Mucosa of descending colon (tissue), 3 donors: ENCODE measurements at places on chromosomes 7 and 10. TPM values are rescaled to one million over a fixed set of nuclear protein-coding genes. Genes with fewer than 3 reads are reported as not detected.

GRCh38 chr7:23016345-23017253 is 2.7 kb upstream of the HYCC1 start:
- DNase-seq: no peak

- no peak for DNase-seq
Observed at GRCh38 chr7:155161690-155162089, 91.6 kb downstream of the HTR5A start.

UBE3C gene
- 68.0 TPM for total RNA-seq

KAZALD1 gene
- 20.0 TPM for total RNA-seq

DNA sequence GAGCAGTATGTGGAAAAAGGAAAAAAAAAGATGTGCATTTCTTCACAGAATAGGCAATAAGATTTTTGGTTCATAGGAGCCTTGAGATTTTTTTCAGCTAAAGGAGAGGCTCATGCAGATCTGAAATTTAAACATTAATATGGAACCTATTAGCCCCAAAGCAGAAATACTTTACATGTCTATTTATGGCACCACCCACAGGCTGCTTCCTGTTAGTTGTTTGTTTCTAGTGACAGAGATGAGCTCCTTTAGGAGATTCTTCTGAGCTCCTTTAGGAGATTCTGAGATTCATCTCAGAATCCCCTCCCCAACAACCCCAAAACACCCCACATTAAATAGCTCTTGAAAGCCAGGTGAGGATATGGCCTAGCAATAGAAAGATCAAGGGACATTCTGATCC is 27.9 kb upstream of the HPS1 start:
- no peak for DNase-seq

SORBS1 gene
- 699 TPM for total RNA-seq

DNA sequence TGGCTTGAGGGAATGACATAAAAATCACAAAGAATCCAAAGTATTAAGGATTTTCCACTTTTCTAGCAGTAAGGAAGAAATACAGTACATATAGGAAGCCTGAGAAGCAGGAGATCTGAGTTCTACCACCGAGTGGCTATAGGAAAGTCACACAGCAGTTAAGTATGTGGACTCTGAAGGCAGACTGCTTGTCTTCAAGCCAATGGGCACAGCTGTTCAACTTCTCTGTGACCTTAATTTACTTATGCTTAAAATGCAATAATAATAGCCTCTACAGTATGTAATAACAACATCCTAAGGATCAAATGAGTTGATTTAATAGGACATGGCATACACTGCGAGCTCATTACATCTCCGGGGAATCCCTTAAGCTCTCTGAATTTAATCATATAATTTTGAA is 68.0 kb downstream of the CTTNBP2 start:
- no peak for DNase-seq

DNA sequence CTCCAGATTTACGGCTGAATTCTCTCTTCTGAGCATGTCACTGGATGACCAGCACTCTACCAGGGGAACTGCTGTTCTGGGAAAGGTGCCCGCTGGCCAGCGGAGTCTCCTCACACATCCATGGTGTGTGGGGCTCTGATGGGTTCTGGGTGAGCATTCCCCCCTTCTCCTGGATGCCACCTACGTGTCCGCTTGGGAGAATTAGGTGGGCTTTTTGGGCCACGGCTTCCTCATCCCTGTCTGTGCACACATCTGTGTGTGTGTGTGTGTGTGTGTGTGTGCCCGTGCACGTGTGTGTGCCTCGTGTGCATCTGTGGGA is 163.0 kb downstream of the DNAJB6 start:
- DNase-seq: no peak

- DNase-seq: no peak
Observed at GRCh38 chr10:49286686-49287085, 12.3 kb upstream of the C10orf71 start.

DNA sequence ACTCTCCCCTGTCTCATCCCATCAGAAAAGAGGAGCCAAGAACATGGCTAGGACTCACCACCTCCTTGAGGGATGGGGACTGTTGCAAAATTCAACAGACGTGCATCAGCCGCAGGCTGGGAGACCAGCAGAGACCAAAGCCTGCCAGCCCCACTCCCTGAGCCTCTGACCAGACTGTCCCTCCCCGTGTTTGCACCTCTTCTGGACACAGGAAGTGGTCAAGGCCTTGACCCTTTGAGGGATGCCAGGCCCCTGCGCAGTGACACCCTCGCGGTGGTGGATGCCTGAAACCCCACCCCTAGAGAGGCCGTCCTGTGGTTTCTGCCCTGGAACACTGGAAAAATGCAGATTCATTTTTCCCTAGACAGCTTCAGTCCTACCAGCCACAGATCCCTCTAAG is 128.4 kb upstream of the TCF7L2 start:
- DNase-seq: no peak

DNA sequence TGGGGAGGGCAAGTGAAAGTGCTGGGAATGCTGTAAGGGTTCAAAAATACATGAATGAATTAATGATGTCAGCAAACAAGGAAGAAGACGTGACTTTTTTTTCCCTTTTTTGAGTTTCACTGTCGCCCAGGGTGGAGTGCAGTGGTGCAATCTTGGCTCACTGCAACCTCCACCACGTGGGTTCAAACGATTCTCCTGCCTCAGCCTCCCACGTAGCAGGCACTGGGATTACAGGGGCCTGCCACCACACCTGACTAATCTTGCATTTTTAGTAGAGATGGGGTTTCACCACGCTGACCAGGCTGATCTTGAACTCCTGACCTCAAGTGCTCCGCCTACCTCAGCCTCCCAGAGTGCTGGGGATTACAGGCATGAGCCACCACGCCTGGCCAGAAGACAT is 30.0 kb downstream of the DENND10 start:
- DNase-seq: no peak

SMKR1 gene
- not detected for total RNA-seq

DNA sequence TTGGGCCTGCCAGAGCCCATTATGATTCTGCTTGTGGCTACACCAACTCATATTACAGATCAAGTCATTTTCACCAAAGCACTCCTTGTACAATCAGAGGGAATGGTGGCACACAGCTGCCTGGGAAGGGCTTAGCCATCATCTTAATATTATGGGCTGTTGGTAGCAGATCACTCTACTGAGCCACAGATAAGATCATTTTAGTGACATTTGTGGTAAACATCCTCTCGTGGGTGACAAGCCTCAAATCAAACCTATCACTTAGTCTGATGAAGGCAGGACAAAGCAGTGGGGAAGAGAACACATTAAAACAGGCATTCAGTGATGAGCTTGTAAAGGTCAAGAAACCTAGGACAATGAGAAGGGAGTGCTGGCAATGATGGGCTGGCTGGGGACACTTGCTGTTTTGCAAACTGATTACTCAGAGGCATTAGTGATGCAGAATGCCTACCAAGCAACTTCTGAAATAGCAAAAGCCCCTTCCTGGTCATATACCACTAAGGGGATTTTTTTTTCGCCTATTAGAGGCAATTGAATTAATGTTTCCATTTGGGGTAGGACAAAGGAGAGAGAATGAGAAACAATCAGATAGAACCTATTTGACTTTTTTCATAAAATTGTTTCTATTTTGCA is 137.5 kb upstream of the WDR11 start:
- no peak for DNase-seq
